ENCODE measurements at places on chromosomes 1 and 21. TPM values are rescaled to one million over a fixed set of nuclear protein-coding genes. Genes with fewer than 3 reads are reported as not detected.

The NPR1 gene
- 3.0 TPM for total RNA-seq

The MASP2 gene
- not detected for total RNA-seq

The THEM5 gene
- not detected for total RNA-seq

The CFAP141 gene
- total RNA-seq: not detected

The PTGFRN gene
- 35.9 TPM for total RNA-seq

The GRIK3 gene
- not detected for total RNA-seq

The PGBD5 gene
- not detected for total RNA-seq

The HES4 gene
- 10.6 TPM for total RNA-seq

The PLA2G2A gene
- not detected for total RNA-seq
